Fibroblast of skin of right quadriceps (primary cell): ENCODE measurements at places on chromosomes 2 and 18.

GRCh38 chr18:55396267-55396905, 191.6 kb downstream of the TCF4 start:
- no peak for DNase-seq

DNA sequence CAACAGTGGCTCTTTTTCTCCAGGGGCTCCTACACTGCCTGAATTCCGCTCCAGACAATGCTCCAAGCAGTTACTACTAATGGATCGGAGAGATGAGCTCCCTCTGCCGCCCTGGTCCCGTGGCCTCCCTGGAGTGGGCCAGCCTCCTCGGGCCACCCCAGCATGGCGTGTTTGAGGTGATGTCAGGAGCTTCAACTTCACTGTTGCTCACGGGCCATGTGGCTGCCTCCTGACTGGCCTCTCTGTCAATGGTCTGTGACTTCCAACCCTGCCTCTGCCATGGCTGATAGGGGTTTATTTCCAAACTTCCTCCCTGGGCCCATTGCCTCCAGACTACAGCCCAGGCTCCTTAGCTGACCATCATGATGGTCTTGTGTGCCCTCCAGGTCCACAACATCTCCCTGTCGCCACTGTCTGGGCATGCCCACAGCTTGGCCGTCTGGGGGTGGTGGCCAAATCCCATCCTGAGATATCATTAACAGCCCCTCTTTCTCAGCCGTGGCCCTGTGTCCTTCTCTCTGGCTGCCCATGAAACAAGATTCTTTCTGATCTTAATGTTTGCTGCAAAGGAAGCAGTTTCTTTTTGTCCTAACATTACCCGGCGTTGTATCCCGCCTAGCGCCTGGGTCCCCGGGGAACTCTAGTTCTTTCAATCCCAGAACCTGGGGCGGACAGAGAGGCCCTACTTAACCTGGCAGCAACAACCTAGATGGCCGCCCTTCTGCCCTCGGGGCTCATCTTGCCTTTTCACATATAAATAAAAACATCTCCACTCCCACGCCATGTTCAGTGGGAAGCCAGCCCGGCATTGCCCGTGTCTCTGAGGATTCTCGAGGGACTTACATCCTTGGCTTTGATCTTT, 38.1 kb downstream of the ATOH8 start:
- no peak for DNase-seq

DNA sequence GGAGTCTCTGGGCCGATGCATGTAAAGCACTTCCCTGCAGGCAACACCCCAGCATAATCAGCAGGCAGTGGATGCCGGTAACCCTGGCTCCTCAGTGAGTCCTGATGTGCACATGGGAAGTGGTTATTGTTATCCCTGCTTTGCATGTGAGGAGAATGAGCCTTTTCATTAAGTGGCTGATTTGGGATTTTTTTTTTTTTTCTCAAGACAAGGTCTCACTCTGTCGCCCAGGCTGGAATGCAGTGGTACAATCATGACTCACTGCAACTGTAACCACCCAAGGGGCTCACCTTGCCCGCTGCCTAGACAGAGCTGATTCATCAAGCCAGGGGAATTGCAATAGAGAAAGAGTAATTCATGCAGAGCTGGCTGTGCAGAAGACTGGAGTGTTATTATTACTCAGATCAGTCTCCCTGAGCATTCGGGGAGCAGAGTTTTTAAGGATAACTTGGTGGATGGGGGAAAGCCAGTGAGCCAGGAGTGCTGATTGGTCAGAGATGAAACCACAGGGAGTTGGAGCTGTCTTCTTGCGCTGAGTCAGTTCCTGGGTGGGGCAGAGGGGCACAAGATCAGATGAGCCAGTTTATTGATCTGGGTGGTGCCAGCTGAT, 95.4 kb downstream of the SOCS6 start:
- DNase-seq, result peak; percentile 92

DNA sequence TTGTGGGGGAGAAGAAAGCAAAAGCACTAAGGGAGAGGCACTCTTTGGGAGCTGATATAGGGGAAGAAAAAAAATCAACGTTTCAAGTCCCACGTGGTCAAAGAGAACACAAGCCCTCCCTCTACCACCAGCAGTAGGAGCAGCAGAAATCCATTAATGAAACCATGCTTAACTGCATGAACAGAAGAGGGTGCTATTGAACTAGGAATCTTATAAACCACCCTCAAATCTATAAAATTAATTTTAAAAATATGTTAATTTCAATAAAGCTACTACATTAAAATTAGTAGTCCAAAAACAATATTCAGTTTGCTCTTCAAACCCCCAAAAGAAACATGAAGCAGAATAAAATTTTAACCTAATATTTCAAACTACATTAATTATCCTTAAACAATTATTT, 147.8 kb downstream of the TMEM18 start:
- peak; percentile 8 for DNase-seq

DNA sequence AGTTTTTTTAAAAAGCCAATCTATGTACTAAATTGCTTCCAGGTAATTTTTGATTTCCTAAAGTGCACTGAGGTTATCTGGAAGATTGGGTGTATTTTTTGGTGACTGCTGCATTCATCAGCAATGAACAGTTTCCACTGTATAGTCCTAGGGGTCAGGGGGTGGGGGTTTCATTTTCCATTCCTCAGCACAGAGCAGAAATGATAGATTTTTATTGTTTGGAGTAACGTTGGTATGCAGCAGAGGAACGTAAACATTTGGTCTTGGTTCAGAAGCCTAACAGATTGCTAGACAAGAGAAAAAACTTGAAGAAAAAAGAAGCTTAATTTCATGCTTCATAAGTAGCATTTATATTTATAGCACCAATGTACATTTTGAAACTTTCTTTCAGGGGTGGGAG, 54.9 kb downstream of the ZCCHC2 start:
- DNase-seq, result no peak

DNA sequence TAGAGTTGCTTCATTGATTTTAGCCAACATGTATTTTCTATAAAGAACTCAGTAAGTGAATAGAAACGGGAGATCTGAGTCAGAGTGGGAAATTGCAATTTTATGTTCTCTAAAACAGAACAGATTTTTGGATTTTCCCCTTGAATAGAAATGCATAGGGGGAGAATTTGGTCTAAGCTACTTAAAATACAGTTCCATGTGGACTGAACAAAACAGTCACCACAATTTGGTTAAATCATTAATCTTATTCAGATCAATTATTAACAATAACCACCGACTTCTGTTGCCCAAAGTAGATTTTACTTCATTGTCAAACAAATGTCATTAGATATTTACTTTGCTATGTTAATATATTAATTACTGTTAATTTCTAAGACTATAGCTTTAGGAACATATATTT, 107.7 kb downstream of the SCG2 start:
- DNase-seq, result no peak

DNA sequence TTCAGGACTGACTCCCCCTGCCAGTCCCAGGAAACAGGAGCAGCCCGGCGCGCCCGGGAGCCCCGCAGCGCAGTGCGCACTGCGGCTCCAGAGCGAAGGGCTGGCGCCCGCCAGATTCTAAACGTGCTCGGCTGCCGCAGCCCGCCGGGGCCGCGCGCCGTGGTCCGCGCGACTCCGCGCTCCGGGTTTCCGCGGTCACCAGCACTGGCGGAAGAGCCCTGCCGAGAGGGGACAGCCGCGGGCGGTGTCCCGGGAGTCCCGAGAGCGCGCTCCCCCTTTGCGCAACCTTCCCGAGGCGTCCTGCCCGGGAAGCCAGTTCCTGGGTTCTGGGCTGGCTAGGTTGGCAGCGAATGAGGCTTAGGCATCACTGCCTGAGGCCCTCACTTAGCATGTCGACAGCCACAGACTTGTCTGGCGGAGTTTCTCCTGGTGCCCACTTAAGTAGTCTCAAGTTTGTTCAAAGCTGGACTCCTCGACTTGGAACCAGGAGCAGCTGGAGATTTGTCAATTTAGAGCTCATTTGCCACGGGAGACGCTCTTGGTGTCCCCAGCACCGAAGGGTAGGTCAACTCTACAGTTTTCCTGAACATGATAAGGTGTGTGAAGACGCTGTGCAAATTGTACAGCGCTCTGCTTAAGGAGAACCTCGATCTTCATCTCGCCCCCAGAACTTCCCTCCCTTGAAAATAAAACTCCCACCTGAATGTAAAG, 1.5 kb upstream of the VSNL1 start:
- DNase-seq, result peak; percentile 72

DNA sequence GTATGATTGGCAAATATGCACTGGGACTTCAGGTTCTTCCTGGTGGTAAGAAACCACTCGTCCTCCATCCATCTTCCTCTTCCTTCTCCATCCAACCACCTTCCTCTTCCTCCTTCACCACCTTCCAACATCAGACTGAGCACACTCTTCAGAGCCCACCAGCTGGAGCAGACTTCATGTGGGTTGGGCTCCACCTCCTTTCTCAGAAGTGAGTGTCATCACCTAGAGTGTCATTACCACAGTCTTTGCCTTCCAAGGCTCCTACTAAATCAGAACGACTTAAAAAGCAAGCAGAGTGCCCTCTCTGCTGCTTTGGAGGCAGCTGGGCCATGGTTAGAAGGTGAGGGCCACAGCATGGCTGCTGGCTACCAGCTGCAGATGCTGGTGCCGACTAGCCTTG, 171.6 kb downstream of the SH3RF3 start:
- no peak for DNase-seq

GRCh38 chr2:238994876-238995275, 147.0 kb downstream of the TWIST2 start:
- no peak for DNase-seq

DNA sequence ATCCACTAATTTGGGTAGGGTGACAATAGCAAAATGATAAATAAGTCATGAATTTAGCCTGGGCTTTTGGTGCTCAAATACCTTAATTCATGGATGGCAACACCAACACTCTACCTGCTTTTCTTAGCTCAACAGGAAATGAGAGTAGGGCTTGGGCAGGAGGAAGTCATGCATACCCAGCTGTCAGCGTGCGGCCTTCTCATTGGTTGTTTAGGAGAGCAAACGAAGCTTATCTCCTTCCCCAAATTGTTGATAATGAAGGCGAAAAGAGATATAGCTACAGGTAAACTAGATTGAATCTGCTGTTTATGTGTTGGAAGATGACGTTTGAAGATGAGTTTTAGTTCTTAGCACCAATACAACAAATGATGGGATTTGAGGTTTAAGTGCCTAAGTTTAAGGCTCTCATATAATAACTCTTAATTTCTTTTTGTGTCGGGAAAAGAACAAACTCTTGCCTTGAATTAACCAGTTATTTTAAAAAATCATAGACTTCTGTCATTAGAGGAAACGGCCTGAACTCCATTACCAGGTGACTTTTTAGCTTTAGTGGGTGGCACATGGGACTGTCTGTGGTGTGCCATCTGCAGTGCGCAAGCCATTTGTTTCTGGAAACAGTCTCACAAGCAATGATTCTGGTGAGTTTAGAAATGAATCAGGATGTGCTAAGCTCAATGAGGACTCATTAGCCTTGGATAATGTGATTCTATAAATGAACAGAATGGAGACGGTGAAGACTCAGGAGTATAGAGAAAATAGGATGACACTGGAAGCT, 19.8 kb downstream of the MAP4K4 start:
- DNase-seq, result no peak
